KG1 (cell line): ENCODE measurements at places on chromosomes 12 and 14.

GRCh38 chr14:93538413-93538812 is 107.7 kb downstream of the UNC79 start:
- DNase-seq: no peak

- peak; percentile 14 for DNase-seq
Observed at GRCh38 chr12:4356041-4356327, 23.5 kb downstream of the FGF23 start.

- DNase-seq: no peak
Observed at GRCh38 chr14:93528884-93529558, 98.3 kb downstream of the UNC79 start.

GRCh38 chr14:70454731-70455130 is 2.8 kb downstream of the ADAM21 start:
- DNase-seq: no peak

DNA sequence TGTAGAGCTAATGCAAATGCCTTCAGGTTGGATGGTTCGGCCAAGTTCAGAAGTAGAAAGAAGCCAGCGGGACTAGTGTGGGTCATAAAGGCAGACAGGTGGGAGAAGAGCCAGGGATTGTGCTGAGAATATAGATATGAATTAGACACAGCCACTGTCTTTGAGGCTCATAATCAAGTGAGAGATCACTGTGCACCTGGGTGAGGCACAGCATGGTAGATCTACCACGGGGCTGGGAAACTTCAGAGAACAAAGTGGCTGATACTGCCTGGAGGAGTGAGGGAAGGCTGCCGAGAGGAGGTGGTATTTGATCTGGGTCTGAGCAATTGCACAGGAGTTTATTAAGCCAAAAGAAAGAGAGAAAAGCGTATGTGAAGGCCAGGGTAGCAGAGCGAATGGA is 40.6 kb upstream of the CHST11 start:
- no peak for DNase-seq

GRCh38 chr12:71415336-71416231 is 24.0 kb upstream of the LGR5 start:
- peak; percentile 47 for DNase-seq

GRCh38 chr12:14886271-14886670 is 617 bp upstream of the MGP start:
- DNase-seq: no peak

- DNase-seq: no peak
Observed at GRCh38 chr12:55624056-55624455, 12.6 kb upstream of the OR10P1 start.

GRCh38 chr12:104680491-104680890 is 223.7 kb downstream of the CHST11 start:
- DNase-seq: no peak

GRCh38 chr14:35988972-35989690 is 163.0 kb downstream of the BRMS1L start:
- DNase-seq: no peak

DNA sequence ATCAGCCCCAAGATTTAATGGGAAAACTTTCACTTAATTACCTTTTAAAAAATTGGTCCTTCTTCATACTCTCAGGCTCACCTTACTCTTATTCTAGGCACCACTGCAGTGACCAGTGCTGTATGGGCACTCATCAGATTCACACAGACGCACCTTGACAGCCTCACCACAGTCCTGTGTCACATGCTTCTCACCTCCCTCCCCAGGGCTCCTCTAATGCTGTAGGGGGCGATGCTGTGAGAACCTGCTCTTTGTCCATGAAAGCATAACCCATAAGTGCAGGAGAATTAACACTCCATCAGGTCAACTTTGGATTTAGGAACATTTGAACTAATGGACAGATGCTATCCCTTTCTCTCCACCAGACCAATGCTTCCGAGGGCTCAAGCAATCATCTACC is 13.9 kb upstream of the PPP4R3A start:
- no peak for DNase-seq

DNA sequence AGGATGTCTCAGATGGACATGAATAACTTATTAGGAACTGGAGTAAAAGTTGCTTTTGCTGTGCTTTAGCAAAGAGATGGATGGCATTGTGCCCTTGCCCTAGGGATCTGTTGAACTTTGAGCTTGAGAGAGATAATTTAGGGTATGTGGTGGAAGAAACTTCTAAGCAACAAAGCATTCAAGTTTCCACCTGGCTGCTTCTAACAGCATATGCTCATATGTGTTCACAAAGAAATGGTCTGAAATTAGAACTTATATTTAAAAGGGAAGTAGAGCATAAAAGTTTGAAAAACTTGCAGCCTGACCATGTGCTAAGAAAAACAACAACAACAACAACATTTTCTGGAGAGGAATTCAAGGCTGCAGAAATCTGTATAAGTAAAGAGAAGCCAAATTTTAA is 7.9 kb upstream of the CPSF6 start:
- DNase-seq: no peak

DNA sequence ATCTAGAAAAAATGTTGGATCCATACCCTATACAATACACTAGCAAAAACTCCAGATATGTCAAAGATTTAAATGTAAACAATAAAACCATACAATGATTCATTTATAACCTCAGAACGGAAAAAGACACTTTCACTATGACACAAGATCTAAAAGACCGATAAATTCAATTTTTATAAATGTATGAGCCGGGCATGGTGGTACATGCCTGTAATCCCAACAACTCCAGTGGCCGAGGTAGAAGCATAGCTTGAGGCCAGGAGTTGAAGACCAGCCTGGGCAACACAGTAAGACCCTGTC is 2.5 kb upstream of the SOS2 start:
- no peak for DNase-seq

DNA sequence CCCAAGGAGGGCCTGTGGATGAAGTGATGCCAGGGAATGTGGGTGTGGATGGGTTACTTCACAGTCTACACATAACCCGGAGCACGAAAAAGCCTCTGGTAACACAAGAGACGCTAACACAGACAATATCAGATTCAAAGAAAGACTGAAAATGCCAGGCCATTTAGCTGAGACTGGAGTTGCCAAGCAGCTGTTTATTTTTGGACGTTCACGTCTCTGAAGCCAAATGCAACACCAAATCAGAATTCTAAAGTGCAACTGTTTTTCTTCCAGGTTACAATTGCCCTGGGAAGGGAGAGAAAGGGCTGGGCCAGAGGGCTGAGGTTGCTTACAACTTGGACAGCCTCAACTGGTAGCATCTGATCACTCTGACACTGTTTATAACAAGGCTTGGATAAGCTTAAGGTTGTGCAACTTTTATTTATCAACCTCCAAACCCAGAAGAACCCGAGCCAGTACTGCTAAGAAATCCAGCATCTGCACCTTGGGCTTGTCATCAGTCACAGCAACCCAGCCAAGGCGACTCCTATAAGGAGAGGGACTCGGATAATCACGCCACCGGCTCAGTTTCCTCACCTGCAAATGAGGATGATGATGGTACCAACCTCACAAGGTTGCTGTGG is 24.8 kb downstream of the NUAK1 start:
- DNase-seq: no peak

- DNase-seq: no peak
Observed at GRCh38 chr12:31868965-31869364, 90.2 kb upstream of the RESF1 start.
